ENCODE measurements at places on chromosomes 5 and 9.

GRCh38 chr9:84059936-84060335, 79.3 kb downstream of the RMI1 start:
- no peak for DNase-seq

DNA sequence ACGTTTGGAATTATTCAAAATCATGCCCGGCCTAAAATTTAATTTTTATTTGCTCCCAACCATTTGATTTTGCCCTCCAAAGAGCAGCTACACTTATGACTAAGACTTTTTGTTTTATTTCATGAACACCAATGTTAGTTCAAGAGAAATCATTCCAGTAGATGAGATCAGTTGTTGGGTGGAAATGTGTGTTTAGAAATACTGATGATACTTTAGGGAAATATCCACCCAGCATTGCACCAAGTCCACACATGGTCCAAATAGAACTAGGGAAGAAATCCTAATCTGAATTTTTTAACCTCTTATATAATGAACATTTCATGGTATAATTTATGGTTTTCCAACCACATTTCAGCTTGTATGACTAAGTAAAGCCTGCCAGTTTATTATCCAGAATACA, 28.3 kb upstream of the GOLPH3 start:
- no peak for DNase-seq

GRCh38 chr5:32621256-32621655, 35.9 kb downstream of the SUB1 start:
- no peak for DNase-seq

DNA sequence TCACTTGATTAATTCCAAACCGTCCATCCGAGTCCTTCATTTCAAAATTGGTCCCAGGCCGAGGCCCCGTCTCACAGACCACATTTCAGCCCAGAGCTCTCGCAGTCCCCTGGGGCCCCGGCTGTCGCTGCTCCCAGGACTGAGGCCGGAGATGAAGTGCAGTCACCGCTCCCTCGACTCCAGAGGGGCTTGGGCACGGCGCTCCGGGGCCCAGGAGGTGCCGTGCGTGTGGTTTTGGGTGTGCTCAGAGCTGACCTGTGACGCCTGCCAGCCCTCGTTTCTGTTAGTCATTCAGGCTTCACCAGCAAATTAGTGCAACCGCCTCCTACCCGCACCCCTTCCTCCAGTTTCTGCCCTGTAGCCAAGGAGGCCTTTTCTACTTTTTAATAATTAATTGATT, 48.7 kb upstream of the PHYKPL start:
- no peak for DNase-seq

GRCh38 chr9:89978185-89978584, 373.4 kb downstream of the GADD45G start:
- DNase-seq: no peak

- DNase-seq: no peak
Measured at GRCh38 chr9:120395376-120395775, 184.6 kb downstream of the CDK5RAP2 start.

DNA sequence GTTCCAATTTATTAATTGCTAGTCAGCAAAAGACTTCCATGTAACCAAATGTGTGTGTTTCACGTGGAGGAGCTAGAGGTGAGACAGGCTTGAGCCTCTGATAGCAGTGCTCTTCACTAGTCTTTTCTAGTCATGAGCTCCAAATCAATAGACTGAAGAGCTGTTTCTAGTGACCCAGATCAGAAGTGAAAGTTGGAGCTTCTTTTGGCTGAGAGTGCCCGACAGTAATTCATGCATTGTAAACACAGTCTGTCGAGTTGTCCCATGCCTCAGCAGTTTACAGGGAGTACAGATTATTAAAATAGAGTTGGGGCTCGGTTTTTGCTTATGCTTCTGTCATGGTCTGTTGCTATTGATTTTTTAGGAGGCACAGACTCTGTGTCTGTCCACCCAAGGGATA, 793.1 kb downstream of the DTWD2 start:
- no peak for DNase-seq

- DNase-seq: no peak
Measured at GRCh38 chr9:18504707-18505106, 30.8 kb downstream of the ADAMTSL1 start.

DNA sequence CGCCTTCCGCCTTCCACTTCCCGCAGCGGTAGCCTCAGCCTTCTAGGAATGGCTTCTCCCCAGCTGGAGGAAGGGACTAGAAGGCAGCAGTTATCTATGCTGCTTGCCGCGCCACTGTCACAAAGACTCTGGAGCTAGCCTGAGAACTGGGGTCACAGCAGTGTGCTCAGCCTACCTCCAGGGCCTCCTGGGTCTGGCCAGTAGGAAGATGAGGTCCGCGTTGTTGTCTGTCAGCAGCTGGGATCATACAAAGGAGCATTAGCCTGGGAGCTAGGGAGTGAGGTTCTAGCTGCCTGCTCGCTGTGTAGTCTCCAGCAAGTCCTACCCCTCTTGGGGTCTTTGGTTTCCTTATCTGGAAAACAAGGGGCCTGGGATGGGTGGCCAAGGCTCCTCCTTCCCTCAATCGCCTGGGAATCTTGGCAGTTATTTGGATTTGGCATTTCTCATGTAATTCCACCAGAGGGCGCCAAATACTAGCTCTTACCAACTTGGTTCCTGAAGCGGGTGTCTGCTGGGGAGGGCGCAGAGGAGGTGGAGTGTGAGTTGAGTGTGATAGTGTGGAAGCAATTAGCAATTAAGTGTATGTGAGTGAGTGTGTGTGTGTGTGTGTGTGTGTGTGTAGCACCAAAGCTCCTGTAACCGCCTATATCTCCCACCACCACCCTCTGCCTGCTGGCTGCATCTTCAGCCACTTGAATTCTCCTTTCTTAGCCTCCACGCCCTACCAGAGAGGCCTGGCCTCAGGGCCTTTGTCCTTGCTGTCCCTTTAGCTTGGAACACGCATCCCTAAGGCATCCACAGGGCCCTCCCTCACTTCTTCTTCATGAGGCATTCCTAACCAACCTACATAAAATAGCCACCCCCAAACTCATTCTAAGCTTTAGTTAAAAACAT, 97.1 kb downstream of the ENTREP1 start:
- peak; percentile 90 for DNase-seq
